ENCODE measurements at places on chromosomes 7 and 10. TPM values are rescaled to one million over a fixed set of nuclear protein-coding genes. Genes with fewer than 3 reads are reported as not detected.

- H3K27ac ChIP-seq = peak overlapping the region; percentile 86
- no peaks in the 10 kb centered on the region for H3K27me3 ChIP-seq
- peak; percentile 58 for DNase-seq
- H3K36me3 ChIP-seq = no peaks in the 10 kb centered on the region
Observed at GRCh38 chr10:17001961-17002749, 127.5 kb downstream of the CUBN start.

- no peak overlapping the region for H3K27ac ChIP-seq
- H3K4me1 ChIP-seq = peaks cover 3% of the 10 kb centered on the region
- H3K27me3 ChIP-seq = no peaks in the 10 kb centered on the region
- H3K36me3 ChIP-seq = no peaks in the 10 kb centered on the region
- no peak overlapping the region for H3K4me3 ChIP-seq
Observed at GRCh38 chr7:123599766-123600165, 1.9 kb upstream of the ASB15 start.

LEP gene
- not detected for total RNA-seq

ERV3-1 gene
- total RNA-seq = 11.2 TPM

STAMBPL1 gene
- 29.2 TPM for total RNA-seq

DNA sequence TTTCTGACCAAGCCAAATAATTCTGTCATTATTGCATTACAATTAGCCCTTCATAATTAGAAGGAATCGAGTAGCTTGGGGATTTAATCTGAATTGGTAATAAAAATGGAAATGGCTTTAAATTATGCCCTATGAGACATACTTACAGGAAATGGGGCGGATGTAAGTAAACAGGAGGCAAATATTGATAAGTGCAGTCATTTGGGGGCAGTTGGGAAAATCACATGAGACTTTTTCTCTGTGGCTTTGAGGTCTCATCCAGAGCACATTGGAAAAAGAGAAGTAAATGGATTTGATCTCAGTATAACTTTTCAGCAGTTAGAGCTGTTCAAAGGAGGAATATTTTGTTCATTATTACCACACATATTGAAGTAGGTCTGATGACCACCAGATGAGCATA lies 307.8 kb upstream of the POM121L12 start:
- peaks cover 6% of the 10 kb centered on the region for H3K36me3 ChIP-seq
- H3K27me3 ChIP-seq = peaks cover 34% of the 10 kb centered on the region
- no peak overlapping the region for H3K4me3 ChIP-seq
- no peaks in the 10 kb centered on the region for H3K4me1 ChIP-seq
- H3K27ac ChIP-seq = no peak overlapping the region

- no peak overlapping the region for H3K4me3 ChIP-seq
- H3K27ac ChIP-seq = no peak overlapping the region
- peak; percentile 34 for DNase-seq
Observed at GRCh38 chr10:110171032-110171431, 36.4 kb upstream of the MXI1 start.

WNT2 gene
- total RNA-seq = not detected

FGFBP3 gene
- total RNA-seq = 1.1 TPM

CPA4 gene
- 4.3 TPM for total RNA-seq

- H3K4me1 ChIP-seq = peaks cover 14% of the 10 kb centered on the region
- H3K27ac ChIP-seq = peak overlapping the region; percentile 79
- H3K4me3 ChIP-seq = no peak overlapping the region
- H3K27me3 ChIP-seq = no peaks in the 10 kb centered on the region
- H3K36me3 ChIP-seq = no peaks in the 10 kb centered on the region
Observed at GRCh38 chr7:125934955-125935354, 1005.3 kb upstream of the POT1 start.

- H3K4me1 ChIP-seq = peaks cover 18% of the 10 kb centered on the region
- H3K27ac ChIP-seq = no peak overlapping the region
- H3K4me3 ChIP-seq = no peak overlapping the region
- peaks cover 30% of the 10 kb centered on the region for H3K36me3 ChIP-seq
Observed at GRCh38 chr10:110229155-110229554, 21.8 kb downstream of the MXI1 start.

CLEC2L gene
- not detected for total RNA-seq

DNA sequence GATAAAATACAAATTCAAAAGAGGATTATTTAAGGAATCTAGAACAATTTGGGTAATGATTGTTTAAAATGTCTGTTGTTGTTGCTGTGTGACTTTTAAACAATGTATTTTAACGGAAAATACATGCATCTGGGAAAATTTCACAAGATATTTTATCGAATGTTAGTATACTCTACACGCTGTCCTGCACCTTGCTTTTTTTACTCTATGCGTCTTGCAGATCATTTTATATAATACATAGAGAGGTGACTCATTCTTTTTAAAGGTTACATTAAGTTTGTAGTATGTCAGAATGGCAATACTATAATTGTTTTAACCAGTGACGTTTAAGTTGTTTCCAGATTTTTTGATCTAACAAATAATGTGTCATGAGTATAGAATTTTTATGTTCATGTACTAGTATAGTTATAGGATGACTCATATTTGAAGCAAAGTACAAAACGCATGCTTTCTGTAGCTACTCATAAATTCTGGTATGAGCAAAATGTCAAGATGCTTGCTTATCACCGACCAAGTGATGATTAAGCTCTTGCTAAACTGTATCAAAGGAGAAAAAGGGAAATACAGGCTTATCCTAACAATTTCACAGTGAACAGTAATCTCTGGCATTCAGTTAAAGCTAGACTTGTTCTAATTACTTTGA lies 4.9 kb downstream of the DKK1 start:
- peak overlapping the region; percentile 91 for H3K4me3 ChIP-seq
- H3K27me3 ChIP-seq = no peaks in the 10 kb centered on the region
- peaks cover 53% of the 10 kb centered on the region for H3K36me3 ChIP-seq
- H3K27ac ChIP-seq = peak overlapping the region; percentile 93

POU6F2 gene
- 0.19 TPM for total RNA-seq

- peaks cover 5% of the 10 kb centered on the region for H3K4me1 ChIP-seq
- H3K4me3 ChIP-seq = no peak overlapping the region
- H3K27ac ChIP-seq = no peak overlapping the region
- peaks cover 55% of the 10 kb centered on the region for H3K36me3 ChIP-seq
- H3K27me3 ChIP-seq = no peaks in the 10 kb centered on the region
- DNase-seq = no peak
Observed at GRCh38 chr7:47433564-47433895, 148.4 kb downstream of the TNS3 start.

GRCh38 chr7:134391223-134391622 lies 67.7 kb downstream of the AKR1B1 start:
- no peaks in the 10 kb centered on the region for H3K27me3 ChIP-seq
- no peak for DNase-seq
- peaks cover 10% of the 10 kb centered on the region for H3K4me1 ChIP-seq
- no peak overlapping the region for H3K4me3 ChIP-seq
- no peak overlapping the region for H3K27ac ChIP-seq
- H3K36me3 ChIP-seq = no peaks in the 10 kb centered on the region

- peak overlapping the region; percentile 44 for H3K4me3 ChIP-seq
- peaks cover 27% of the 10 kb centered on the region for H3K36me3 ChIP-seq
- H3K27me3 ChIP-seq = no peaks in the 10 kb centered on the region
- peak overlapping the region; percentile 27 for H3K27ac ChIP-seq
- peak; percentile 46 for DNase-seq
- peaks cover 22% of the 10 kb centered on the region for H3K4me1 ChIP-seq
Observed at GRCh38 chr7:74606101-74606908, 51.2 kb upstream of the GTF2I start.

OR6B1 gene
- not detected for total RNA-seq

DNA sequence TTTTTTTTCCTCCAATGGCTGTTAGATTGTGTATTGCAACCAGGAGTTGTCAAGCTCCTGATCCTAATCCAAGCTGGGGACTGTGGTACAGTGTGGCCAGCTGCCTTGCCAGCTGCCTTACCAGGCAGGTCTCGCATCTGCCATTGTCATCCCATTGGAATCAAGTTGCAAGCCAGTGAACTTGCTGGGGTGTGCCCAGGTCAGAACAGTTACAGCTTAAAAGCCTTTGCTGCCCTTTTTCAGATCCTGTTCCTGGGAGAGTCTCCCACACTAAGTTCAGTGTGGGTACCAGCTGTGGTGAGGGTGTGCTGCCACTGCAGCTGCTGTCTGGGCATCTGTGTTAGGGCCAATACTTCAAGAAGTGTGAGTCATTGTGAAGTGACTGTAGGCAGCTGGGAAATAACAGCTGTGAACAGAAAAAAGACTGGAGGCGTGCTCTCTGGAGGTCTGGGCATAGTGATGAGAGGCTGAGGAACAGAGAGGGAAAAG lies 72.8 kb downstream of the CCNY start:
- H3K36me3 ChIP-seq = no peaks in the 10 kb centered on the region
- no peak overlapping the region for H3K27ac ChIP-seq
- H3K27me3 ChIP-seq = no peaks in the 10 kb centered on the region
- no peak overlapping the region for H3K4me3 ChIP-seq

NPY4R gene
- not detected for total RNA-seq

- H3K4me1 ChIP-seq = no peaks in the 10 kb centered on the region
- peaks cover 82% of the 10 kb centered on the region for H3K36me3 ChIP-seq
- no peak overlapping the region for H3K27ac ChIP-seq
- no peak for DNase-seq
Observed at GRCh38 chr10:29495366-29495765, 139.4 kb downstream of the SVIL start.
